ENCODE measurements at places on chromosomes 12 and 14.

GRCh38 chr14:36834293-36834692 lies 172.6 kb downstream of the PAX9 start:
- no peak for DNase-seq

DNA sequence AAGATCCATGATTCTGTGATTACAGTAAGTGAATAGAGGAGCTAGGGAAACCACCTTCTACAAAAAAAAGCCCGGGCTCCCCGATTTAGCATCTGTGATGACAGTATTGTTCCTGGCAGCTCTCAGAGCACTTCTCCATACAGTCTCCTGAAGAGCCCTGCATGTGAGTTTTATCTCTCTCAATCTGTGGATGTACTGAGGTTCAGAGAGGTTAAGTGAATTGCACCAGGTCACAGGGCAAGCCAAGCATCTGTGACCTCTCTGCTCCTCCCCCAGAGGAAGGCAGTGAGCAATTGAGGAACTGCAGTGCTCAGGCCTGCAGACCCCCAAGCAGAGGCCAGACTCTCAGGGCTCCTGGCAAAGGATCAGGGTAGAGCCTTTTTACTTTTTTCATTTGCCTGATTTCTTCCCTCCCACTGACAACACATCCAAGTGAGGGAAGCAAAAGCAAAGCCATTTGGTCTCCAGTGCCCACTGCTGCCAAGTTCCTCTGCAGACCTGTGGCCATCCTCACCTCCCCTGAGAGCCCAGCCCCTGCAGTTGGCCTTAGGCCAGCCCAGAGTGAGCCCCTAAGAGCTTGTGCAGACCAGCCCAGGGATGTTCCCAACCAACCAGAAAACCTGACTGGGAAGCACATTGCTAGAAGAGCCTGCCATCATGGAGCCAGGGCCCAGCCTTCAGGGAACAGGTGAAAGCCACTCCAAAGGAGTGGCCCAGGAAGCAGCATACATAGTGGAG lies 47.6 kb upstream of the PNMA1 start:
- DNase-seq = no peak

- no peak for DNase-seq
These were observed 8.1 kb upstream of the EIF2S3B start for GRCh38 chr12:10497602-10498001.

DNA sequence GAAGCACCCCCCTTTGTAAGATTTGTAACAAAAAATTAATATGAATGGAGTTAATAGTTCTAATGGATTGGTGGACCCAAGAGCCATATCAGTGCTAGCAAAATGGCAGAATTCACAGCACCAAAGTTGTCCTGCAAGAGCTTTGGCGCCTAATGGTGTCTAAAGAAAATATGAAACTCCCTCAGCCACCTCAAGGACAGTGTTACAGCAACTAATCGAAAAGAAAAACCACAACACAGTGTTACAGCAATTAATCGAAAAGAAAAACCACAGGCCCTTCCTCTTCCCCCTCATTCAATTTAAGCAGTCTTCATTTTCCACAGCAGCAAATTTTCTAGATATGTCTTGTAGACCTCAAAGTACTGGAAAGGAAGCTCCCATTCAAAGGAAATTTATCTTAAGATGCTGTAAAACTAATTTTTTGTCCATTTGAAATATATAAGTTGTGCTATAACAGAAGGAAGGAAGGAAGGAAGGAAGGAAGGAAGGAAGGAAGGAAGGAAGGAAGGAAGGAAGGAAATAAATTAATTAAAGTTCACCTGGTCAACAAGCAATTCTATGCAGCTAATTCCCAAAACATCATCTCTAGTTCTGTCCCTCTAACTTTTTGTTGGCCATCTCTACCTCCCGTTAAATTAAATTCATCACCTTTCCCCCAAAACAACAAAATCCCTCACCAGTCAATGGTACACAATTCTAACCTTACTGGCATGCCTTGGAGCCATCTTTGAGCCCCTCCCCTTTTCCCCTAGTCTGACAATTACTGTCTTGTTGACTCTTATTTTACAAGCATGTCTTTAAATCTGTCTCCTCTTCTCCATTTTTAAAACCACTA lies 17.4 kb downstream of the LRP6 start:
- no peak for DNase-seq

GRCh38 chr12:52310622-52311284 lies 10.4 kb downstream of the KRT83 start:
- DNase-seq = no peak
